ENCODE measurements at places on chromosomes 7 and 10. TPM values are rescaled to one million over a fixed set of nuclear protein-coding genes. Genes with fewer than 3 reads are reported as not detected.

KIF20B gene
- total RNA-seq, result 48.1 TPM

TFR2 gene
- total RNA-seq, result 9.1 TPM

GPER1 gene
- total RNA-seq, result 2.9 TPM

SEMA3D gene
- 11.5 TPM for total RNA-seq

ZNF425 gene
- 3.0 TPM for total RNA-seq

CHN2 gene
- total RNA-seq, result 0.15 TPM

RPEL1 gene
- 0.10 TPM for total RNA-seq

Data from Panc1 (cell line).